Mesothelial cell of epicardium (in vitro differentiated cells): ENCODE measurements at places on chromosomes 1 and 21.
A peak's percentile ranks its signal among the peaks of the same experiment; 100 is the strongest.

DNA sequence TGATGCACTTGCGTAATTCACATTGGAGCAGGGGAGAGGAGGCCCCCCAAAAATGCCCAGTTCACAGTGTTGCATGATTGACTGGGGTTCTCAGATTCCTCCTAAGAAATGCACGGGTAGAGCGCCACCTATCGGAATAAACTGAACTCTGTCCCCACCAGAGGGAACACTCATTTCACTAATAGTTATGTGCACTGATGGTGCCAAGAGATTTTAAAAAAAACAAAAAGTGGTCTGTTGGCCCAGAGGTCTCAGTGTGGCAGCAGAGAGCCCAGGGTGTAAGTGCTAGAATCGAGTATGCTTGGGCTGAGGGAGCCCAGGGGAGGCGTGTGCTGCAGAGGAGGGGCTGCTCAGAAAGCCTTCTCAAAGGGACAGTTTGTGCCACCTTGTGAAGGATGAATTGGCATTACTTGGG lies 6.9 kb downstream of the PINK1 start:
- DNase-seq: no peak

DNA sequence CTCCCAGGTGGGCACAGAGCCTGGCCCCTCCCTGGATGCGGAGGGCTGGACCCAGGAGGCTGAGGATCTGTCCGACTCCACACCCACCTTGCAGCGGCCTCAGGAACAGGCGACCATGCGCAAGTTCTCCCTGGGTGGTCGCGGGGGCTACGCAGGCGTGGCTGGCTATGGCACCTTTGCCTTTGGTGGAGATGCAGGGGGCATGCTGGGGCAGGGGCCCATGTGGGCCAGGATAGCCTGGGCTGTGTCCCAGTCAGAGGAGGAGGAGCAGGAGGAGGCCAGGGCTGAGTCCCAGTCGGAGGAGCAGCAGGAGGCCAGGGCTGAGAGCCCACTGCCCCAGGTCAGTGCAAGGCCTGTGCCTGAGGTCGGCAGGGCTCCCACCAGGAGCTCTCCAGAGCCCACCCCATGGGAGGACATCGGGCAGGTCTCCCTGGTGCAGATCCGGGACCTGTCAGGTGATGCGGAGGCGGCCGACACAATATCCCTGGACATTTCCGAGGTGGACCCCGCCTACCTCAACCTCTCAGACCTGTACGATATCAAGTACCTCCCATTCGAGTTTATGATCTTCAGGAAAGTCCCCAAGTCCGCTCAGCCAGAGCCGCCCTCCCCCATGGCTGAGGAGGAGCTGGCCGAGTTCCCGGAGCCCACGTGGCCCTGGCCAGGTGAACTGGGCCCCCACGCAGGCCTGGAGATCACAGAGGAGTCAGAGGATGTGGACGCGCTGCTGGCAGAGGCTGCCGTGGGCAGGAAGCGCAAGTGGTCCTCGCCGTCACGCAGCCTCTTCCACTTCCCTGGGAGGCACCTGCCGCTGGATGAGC lies 34.2 kb downstream of the TRIM11 start:
- peak; percentile 14 for DNase-seq

DNA sequence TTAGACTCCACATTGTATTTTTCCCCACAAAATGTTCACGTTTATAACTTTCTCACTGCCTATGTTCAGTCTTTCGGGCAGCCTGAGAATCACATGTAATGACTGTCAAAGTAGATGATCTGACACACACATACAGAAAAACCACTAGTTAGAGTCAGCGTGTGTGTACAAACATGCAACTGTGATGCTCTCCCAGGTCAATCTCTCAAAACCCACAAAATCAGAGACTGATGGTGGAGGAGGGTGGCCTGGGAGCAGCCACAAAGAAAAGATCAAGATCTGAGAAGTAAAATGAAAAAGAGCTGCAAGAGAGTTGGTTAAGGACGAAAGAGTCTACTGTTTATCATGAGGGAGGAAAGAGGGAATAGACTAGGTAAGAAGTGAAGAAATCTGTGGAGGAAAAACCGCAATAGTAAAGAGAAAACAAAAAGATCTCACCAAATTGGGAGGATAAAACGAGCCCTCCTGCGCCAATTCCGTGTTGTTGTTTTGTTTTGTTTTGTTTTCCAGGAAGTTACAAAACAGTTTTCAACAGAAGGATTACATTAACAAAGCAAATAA lies 2.3 kb downstream of the EGLN1 start:
- no peak for DNase-seq

DNA sequence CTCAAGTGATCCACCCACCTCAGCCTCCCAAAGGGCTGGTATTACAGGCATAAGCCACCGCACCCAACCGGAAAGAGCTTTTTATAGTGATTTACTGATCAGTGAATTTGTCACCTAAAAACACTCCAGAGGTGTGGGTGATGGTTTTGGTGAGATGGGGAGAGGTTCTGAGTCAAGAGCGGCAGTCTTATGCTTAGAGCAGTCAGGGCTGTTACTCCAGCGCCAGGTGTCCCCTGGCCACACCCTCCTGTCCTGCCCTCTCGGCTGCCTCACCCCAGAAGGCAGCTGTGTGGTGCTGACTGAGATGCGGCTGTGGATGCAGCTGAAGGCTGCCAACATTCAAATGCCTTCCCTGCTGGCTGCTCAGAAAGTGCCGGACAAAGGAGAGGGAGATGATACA lies 94.5 kb upstream of the LPGAT1 start:
- DNase-seq: no peak

- DNase-seq: no peak
Measured at GRCh38 chr1:90509225-90510048, 207.7 kb downstream of the BARHL2 start.

GRCh38 chr1:27478098-27478497 lies 11.9 kb downstream of the WASF2 start:
- DNase-seq: no peak

- DNase-seq: no peak
Measured at GRCh38 chr21:45313015-45313414, 25.3 kb upstream of the POFUT2 start.

- no peak for DNase-seq
Measured at GRCh38 chr1:26016953-26017545, 4.5 kb upstream of the EXTL1 start.

DNA sequence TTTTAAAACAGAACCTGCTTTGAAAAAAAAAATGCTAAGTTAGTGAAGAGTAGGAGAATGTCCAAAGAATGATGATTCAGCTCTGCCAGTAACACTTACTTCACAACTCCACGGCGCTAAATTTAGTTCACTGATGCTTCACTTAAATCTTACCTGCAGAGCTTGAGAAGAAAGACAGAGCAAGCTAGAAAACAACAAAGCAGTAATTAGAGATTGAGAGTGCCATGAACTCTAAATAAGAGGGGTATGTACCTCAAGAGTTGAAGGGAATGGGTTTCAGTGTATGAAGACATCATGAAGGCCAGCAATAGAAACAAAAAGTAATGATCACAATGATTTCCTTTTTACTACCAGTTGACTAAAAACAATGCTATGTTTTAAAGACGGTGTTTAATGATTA lies 32.8 kb downstream of the EPRS1 start:
- DNase-seq: no peak

DNA sequence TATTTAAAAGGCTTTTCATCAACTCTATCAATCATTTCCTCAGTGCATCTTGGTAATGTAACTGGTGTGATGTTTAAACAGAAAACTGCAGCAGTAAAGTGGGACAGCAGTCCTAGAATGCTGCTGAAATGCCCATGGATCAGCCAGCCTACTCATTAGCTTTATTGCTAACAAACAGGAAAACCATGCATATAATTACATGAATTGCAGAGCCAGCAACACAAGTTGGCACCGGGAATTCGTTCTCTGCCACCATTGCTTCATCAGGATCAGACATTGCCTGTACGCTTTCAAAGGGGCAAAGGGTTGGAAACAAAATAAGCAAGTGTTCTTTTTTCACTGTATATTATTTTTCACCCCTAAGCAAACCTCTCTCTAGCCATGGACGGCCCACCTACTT lies 276.2 kb upstream of the LRRC7 start:
- no peak for DNase-seq

DNA sequence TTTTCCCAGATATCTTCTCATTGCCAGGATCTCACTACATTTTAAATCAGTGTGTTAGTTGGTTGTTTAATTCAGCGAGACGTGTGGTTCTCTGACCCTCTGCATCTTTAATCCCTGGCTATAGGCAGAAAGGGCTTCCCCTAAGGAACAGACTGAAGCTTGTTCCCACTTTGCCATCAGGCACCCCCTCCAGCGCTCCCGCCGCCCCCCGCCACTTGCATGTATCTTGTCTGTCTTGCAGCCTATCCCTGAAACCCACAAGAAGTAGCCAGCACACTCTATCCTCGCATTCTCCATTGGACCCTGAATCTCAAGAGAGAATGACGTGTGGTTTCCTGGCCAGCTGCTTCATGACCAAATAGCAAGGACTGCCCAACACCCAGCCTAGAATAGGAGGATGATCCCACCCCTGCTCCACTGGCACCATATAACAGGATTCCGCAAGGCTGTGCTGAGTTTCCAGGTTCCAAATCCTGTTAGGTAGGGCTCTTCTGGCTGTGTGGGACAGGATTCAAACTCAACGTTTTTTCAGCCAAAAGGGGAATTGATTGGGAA lies 7.8 kb downstream of the CLDN19 start:
- DNase-seq: no peak

DNA sequence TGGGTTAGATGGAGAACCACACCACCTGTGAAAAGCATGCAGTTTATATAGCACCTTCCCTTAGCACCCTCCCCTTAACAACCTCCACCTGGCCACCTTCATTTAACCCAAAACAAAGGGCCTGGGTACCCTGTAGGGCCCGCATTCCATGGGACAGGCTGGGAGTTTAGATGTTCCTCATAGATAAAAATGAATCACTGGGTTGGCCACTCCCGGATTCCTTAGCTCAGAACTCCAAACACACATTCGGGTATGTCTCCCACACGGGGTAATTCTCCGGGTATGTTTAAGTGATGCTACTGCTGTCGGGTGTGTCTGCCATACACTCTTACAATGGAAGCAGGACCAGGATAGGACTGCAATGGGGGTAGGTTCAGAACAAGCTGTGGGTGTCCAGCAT lies 43.9 kb upstream of the FOXO6 start:
- no peak for DNase-seq

DNA sequence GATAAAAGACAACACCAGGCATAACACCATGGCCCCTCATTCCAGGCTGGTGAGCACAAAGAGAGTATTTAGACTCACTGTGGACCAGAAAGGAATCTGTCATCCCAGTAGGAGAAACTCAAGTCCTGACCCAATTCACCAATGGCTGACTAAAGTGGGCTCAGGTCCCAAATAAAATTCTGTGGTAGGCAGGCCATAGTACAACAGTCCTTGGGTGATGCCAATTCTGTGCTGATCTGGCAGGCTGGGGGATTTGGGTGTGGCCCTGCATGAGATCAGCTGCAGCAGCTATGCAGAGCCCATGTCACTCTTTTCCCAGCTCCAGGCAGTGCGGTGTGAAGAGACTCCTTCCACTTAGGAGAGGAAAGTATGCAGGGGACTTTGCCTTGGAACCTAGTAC lies 245.1 kb downstream of the LBR start:
- DNase-seq: no peak

- DNase-seq: no peak
Measured at GRCh38 chr1:167905671-167906070, 8.3 kb downstream of the ADCY10 start.
